ENCODE measurements at places on chromosomes 3 and 15.

DNA sequence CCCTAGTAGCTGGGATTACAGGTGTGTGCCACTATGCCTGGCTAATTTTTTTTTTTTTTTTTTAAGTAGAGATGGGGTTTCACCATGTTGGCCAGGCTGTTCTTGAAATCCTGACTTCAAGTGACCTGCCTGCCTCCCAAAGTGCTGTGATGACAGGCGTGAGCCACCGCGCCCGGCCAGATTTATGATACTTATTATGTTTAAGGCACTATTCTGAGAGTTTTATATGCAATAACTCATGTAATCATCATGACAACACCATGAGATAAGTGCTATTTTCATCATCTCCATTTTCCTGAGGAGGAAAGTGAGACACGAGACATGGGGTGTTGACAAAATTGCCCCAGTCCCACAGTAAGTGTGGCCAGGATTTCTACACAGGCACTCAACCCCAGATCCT lies 366.4 kb upstream of the TRIM42 start:
- H3K27ac ChIP-seq, result no peak overlapping the region
- no peak for DNase-seq
- H3K4me3 ChIP-seq, result no peak overlapping the region
- H3K36me3 ChIP-seq, result no peaks in the 10 kb centered on the region

DNA sequence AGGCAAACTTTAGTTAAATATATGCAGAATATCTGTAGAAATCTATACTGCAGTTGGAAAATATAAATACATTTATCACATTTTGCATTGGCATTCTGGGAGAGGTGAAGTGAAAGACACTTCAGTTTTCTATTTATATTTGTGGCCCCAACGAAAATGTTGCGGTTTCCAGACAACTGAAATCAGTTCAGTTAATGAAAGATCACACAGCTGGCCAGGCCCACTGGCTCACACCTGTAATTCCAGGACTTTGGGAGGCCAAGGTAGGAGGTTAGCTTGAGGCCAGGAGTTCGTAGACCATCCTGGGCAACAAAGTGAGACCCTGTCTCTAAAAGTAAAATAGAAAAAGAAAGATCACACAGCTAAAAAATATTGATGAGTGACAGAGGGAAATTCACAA lies 11.9 kb upstream of the CLASP2 start:
- no peak for DNase-seq
- H3K27me3 ChIP-seq, result peaks cover 3% of the 10 kb centered on the region
- H3K4me3 ChIP-seq, result no peak overlapping the region
- no peaks in the 10 kb centered on the region for H3K4me1 ChIP-seq
- no peak overlapping the region for H3K27ac ChIP-seq

DNA sequence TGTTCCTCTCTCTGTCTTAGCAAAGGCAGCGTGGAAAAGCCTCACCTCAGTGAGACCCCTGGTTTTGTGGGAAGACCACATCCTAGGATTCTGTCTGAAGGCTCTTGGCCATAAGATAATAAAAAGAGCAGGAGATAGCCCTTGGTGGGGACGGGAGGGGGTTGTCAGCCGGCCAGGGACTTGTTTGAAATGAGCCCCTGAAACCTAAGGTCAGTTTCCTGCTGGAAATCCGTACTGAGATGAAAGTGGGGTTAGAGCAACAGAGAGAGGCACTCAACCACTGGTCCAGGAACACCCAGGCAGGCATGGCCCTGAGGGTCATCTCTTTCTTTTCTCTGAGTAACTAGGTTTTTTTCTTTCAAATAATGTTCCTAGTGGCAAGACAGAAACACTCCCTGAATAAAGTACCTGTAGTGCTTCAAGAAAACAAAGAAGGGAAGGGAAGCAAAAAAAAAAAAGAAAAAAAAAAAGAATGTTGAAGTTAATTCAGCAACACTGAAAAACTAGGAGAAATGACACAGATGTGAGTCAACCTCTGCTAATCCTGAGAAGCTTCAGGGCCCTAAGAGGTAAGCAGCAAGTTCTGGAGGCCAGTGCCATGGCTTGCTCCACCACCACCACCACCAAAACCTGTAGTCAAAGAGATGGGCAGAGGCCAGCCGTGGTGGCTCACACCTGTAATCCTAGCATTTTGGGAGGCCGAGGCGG lies 3.2 kb downstream of the ITGB5 start:
- peak; percentile 14 for DNase-seq
- H3K4me3 ChIP-seq, result peak overlapping the region; percentile 74
- H3K27me3 ChIP-seq, result peaks cover 6% of the 10 kb centered on the region
- peak overlapping the region; percentile 93 for H3K27ac ChIP-seq
- H3K4me1 ChIP-seq, result peaks cover 68% of the 10 kb centered on the region

DNA sequence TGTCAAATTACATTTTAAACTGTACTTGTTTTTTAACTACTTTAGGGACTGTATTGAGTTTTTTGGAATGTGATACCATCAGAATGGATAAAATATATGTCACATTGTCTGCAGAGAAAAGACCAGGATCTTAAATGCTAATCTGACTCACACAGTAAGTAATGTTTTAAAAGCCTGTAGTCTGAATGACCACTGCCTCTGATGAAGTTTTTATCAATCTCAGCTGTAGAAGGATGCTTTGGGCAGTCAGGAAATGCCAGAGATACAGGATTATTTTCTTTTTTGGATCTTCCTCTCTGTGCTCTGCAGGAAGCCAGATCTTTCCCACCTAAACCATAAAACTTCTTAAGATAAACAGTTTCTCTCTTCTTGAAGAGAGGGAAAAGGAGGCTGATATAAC lies 73.1 kb upstream of the PRTG start:
- DNase-seq, result no peak
- H3K27me3 ChIP-seq, result peaks cover 10% of the 10 kb centered on the region
- H3K36me3 ChIP-seq, result no peaks in the 10 kb centered on the region
- no peak overlapping the region for H3K4me3 ChIP-seq

- DNase-seq, result no peak
- H3K27ac ChIP-seq, result no peak overlapping the region
- peaks cover 5% of the 10 kb centered on the region for H3K4me1 ChIP-seq
- H3K4me3 ChIP-seq, result no peak overlapping the region
- no peaks in the 10 kb centered on the region for H3K36me3 ChIP-seq
Measured at GRCh38 chr3:172908771-172909270, 158.3 kb downstream of the ECT2 start.

GRCh38 chr3:66312039-66312438 lies 91.2 kb downstream of the SLC25A26 start:
- H3K4me1 ChIP-seq, result no peaks in the 10 kb centered on the region
- H3K36me3 ChIP-seq, result peaks cover 42% of the 10 kb centered on the region
- H3K27ac ChIP-seq, result no peak overlapping the region
- DNase-seq, result no peak

DNA sequence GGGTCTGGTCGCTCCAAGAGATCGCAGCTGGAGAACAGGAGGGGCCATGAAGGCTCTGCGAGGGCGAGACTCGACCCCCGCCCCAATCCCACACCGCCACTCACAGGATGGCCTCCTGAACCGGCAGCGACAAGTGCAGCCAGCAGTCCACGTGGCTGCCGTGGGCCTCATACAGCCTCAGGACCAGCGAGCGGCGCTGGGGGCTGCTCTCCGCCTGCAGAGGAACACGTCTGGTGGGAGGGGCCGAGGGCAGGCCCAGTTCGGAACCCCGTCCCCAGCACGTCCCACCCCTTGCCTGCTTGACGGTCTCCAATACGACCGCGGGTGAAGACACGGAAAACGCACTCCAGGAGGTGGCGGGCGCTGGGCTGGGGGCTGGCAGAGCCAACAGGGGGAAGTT lies 9.2 kb downstream of the NEIL1 start:
- H3K27ac ChIP-seq, result no peak overlapping the region
- H3K27me3 ChIP-seq, result peaks cover 7% of the 10 kb centered on the region
- no peak for DNase-seq
- no peak overlapping the region for H3K4me3 ChIP-seq
- peaks cover 4% of the 10 kb centered on the region for H3K36me3 ChIP-seq
- H3K4me1 ChIP-seq, result peaks cover under 1% of the 10 kb centered on the region

GRCh38 chr3:39137991-39138803 lies 15.2 kb downstream of the CSRNP1 start:
- peaks cover 5% of the 10 kb centered on the region for H3K4me1 ChIP-seq
- H3K27ac ChIP-seq, result peak overlapping the region; percentile 75
- peaks cover 3% of the 10 kb centered on the region for H3K27me3 ChIP-seq
- no peak for DNase-seq

GRCh38 chr3:9130345-9131305 lies 118.8 kb downstream of the SRGAP3 start:
- H3K27me3 ChIP-seq, result peaks cover 8% of the 10 kb centered on the region
- peaks cover 66% of the 10 kb centered on the region for H3K4me1 ChIP-seq

DNA sequence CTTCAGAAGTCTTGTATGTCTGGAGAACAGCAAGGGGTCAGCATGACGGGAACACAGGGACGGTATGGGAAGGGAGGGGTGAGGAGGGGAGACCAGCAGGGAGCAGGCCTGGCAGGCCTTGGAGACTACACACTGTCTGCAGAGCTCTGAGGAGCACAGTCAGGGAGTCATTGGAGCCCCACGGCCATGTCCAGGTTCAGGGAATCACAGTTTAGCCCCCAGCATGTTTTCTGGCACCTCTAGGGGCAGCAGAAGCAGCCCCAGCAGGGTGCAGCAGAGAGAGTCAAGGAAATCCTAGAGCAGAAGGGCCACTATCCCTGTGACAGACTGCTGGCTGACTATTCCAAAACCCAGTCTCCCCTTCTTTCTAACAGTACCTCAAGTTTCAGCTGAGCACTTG lies 3.2 kb downstream of the LAMP3 start:
- no peak overlapping the region for H3K27ac ChIP-seq
- DNase-seq, result no peak
- H3K27me3 ChIP-seq, result peaks cover 50% of the 10 kb centered on the region
- H3K36me3 ChIP-seq, result no peaks in the 10 kb centered on the region

DNA sequence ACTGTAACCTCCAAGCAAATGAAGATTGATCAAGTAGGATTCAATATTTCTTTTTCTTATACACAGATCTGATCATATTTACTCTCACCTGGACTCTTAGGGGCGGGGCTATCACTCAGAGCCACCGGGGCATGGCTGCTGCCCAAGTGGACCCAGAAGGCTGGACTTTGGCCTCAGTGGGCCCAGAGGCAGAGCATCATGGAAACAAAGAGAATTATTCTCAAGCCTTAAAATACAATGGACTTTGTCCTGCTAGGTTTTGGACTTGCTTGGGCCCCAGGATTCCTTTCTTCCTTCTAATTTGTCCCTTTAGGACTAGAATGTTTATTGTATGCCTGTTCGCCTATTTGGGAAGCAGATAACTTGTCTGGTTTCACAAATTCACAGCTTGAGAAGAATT lies 85.1 kb downstream of the SUCLG2 start:
- H3K4me3 ChIP-seq, result no peak overlapping the region
- H3K27me3 ChIP-seq, result peaks cover 2% of the 10 kb centered on the region
- DNase-seq, result no peak
- no peaks in the 10 kb centered on the region for H3K4me1 ChIP-seq

DNA sequence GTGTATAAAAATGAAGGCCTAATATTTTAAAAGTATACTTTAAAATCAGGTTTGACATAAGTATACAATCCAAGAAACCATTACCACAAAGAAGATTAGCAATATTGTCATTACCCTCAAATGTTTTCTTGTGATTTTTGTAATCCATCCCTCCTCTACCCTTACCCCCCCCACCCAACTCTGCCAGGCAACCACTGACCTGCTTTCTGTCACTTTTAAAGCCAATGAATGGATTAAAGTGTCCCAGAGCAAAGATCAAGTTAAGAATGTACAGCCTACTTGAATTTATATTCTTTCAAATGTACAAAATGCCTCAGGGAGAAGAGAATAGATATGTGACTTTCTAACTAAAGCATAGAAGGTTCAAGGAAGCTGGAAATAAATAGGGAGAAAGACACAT lies 1038.8 kb upstream of the GBE1 start:
- no peak for DNase-seq

DNA sequence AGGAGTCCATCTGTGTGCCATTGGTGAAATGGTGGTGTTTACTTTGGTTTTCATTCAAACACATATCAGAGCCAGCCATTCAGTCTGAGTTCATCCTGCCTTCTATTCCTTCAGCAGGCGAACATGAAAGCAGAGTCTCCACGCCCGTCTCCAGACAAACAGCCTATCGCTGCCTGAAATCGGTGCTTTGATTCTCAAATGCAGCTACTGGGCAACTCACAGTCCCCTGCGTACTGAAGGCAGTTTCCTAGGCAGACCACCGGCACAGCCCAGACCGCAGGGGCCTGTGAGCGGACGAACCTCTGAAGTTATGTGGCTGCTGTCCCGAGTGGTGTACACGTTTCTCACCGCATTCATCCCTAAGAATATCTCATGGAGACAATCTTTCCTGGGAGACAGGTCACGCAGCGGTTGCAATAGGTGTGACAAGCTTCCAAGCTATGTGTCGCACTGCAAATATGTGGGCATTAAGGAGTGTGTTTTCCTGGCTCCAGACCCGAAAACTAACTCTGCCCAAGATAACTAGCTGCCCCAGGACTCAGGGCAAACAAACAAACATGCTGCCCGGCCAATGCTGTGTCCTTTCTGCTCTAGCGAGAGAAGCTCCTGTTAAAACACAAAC lies 16.9 kb upstream of the RYR3 start:
- no peak overlapping the region for H3K27ac ChIP-seq
- H3K27me3 ChIP-seq, result no peaks in the 10 kb centered on the region
- H3K36me3 ChIP-seq, result no peaks in the 10 kb centered on the region
- peaks cover 15% of the 10 kb centered on the region for H3K4me1 ChIP-seq

DNA sequence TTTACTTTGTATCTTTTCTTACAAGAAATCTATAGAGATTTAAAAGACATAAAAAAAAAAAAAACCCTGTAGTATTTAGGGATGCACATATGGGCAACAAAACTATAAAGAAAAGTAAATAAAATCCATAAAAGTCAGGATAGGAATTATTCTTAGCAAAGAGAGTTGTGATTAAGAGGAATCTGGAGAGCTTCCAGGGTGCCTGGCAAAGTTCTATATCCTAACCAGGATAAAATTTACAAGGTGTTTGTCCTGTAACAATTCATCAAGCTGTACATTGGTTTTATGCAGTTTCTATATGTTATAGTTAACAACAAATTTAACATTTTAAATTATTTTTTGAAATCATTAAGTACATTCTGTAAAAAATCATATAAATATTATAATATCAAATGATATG lies 7.9 kb downstream of the SECISBP2L start:
- H3K4me1 ChIP-seq, result peaks cover 5% of the 10 kb centered on the region
- H3K27me3 ChIP-seq, result no peaks in the 10 kb centered on the region
- H3K4me3 ChIP-seq, result no peak overlapping the region
- no peak for DNase-seq

DNA sequence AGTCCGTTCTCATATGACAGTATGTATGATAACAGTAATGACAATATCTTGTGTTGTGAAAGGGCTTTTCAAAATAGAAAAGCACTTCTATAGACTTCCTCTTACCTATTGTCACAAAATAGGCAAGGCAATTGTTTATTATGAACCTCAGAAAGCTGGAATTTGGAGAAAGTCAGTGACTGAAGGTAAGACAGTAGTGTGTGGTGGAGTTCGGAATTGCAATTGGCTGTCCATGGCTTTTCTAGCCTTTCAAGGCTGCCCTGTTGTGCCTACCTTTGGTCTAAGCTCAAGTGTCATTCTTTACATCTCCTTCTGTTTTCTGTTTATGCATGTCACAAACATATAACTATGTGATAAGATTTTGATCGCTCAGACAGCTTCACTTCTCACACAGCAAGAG lies 219.3 kb upstream of the NR2E3 start:
- H3K27me3 ChIP-seq, result no peaks in the 10 kb centered on the region
- peaks cover 29% of the 10 kb centered on the region for H3K4me1 ChIP-seq
- H3K4me3 ChIP-seq, result no peak overlapping the region
- H3K27ac ChIP-seq, result no peak overlapping the region
- peaks cover 25% of the 10 kb centered on the region for H3K36me3 ChIP-seq

- H3K36me3 ChIP-seq, result no peaks in the 10 kb centered on the region
- peaks cover 4% of the 10 kb centered on the region for H3K4me1 ChIP-seq
- DNase-seq, result no peak
- H3K27me3 ChIP-seq, result no peaks in the 10 kb centered on the region
Measured at GRCh38 chr3:117710501-117710900, 1000.9 kb downstream of the TUSC7 start.

Measured in nephron progenitor cell (in vitro differentiated cells).